Hepatocyte (in vitro differentiated cells): ENCODE measurements at places on chromosomes 1 and 21. TPM values are rescaled to one million over a fixed set of nuclear protein-coding genes. Genes with fewer than 3 reads are reported as not detected.
A peak's percentile ranks its signal among the peaks of the same experiment; 100 is the strongest.

GRCh38 chr1:159853417-159854115, 8.9 kb downstream of the VSIG8 start:
- no peak for DNase-seq
- no peaks in the 10 kb centered on the region for H3K27me3 ChIP-seq
- H3K4me1 ChIP-seq = peaks cover 9% of the 10 kb centered on the region
- peak overlapping the region; percentile 98 for H3K27ac ChIP-seq

DNA sequence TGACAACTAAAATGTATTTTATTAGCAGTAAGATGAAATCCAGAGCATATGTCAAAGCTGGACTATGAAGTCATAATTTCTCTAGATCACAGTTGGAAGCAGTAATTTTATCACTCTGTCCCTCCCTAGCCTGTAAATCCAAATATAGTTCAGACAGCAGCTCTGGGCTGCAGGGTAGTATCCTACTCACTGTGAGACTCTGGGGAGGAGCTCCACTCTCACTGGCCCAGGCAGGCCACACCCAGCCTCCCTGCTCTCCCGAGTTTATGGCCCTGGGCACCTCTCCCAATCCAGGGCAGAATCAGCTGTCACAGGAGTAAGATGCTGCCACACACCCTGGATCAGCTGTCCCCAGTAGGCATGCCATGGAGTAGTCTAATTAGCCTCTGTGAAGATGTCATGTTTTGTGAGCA, 131.1 kb downstream of the HLCS start:
- H3K4me1 ChIP-seq = no peaks in the 10 kb centered on the region
- H3K4me3 ChIP-seq = no peak overlapping the region
- DNase-seq = no peak
- no peaks in the 10 kb centered on the region for H3K27me3 ChIP-seq

- no peaks in the 10 kb centered on the region for H3K4me1 ChIP-seq
- H3K27me3 ChIP-seq = no peaks in the 10 kb centered on the region
- no peaks in the 10 kb centered on the region for H3K36me3 ChIP-seq
- DNase-seq = no peak
Observed at GRCh38 chr1:207691841-207692240, 46.9 kb downstream of the CR1L start.

- peak overlapping the region; percentile 97 for H3K27ac ChIP-seq
- DNase-seq = peak; percentile 59
- no peaks in the 10 kb centered on the region for H3K27me3 ChIP-seq
- H3K4me1 ChIP-seq = peaks cover 76% of the 10 kb centered on the region
- no peaks in the 10 kb centered on the region for H3K36me3 ChIP-seq
Observed at GRCh38 chr1:156709757-156710489, 4.5 kb upstream of the CRABP2 start.

DNA sequence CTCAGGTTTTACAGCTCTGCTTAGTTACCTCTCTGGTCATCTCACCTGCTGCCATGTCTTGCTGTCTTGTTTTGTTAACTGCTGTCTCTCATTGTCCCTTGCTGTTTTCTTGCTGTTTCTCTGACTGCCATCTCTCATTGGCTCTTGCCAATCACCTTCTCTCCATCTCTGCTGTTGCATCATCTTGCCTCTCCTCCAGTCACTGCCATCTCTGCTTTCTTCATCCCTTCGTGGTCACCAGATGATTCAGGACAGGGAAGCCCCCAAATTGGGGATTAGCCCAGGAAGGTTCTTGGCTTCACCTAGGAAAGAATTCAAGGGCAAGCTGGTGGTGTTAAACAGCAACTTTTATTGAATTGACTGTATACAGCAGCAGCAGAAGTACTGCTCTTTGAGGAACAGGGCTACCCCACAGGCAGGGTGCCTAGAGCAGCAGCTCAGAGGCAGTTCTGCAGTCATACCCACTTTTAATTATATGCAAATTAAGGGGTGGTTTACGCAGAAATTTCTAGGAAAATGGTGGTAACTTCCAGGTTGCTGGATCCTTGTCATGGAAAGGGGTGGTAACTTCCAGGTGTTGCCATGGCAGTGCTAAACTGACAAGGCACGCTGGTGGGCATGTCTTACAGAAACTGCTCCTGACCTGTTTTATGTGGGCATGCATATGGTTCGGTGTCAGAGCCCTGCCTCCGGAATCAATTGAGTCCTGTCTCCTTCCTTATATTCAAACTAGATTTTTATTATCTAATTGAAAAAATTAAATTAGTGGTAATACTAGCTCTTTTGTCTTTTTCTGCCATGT, 33.4 kb downstream of the SUCO start:
- no peaks in the 10 kb centered on the region for H3K27me3 ChIP-seq
- no peaks in the 10 kb centered on the region for H3K4me1 ChIP-seq
- no peak overlapping the region for H3K27ac ChIP-seq
- H3K36me3 ChIP-seq = no peaks in the 10 kb centered on the region

- H3K4me3 ChIP-seq = no peak overlapping the region
- no peaks in the 10 kb centered on the region for H3K4me1 ChIP-seq
- no peak overlapping the region for H3K27ac ChIP-seq
- peak; percentile 35 for DNase-seq
- no peaks in the 10 kb centered on the region for H3K27me3 ChIP-seq
Observed at GRCh38 chr1:30700528-30701257, 22.7 kb downstream of the MATN1 start.

DNA sequence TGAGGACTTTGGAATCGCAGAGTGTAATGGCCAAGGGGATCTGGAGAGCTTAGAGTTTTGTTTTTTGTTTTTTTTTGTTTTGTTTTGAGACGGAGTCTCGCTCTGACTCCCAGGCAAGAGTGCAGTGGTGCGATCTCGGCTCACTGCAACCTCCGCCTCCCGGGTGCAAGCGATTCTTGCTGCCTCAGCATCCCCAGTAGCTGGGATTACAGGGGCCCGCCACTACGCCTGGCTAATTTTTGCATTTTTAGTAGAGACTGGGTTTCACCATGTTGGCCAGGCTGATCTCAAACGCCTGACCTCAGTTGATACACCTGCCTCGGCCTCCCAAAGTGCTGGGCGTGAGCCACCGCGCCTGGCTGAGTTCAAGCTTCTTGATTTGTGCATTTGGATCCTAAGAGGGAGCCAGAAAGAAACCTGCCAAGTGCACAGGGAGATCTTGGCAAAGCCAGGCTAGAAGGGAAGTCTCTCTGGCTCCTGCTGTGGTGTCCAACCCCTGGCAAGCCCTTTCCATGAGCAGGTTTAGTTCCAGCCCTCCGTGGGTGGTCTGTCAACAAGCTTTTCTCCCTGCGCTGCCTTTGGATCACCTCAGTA, 852 bp downstream of the FAAH start:
- no peaks in the 10 kb centered on the region for H3K27me3 ChIP-seq
- peaks cover 22% of the 10 kb centered on the region for H3K4me1 ChIP-seq
- H3K4me3 ChIP-seq = peak overlapping the region; percentile 43
- DNase-seq = no peak
- H3K36me3 ChIP-seq = no peaks in the 10 kb centered on the region
- peak overlapping the region; percentile 78 for H3K27ac ChIP-seq

DNA sequence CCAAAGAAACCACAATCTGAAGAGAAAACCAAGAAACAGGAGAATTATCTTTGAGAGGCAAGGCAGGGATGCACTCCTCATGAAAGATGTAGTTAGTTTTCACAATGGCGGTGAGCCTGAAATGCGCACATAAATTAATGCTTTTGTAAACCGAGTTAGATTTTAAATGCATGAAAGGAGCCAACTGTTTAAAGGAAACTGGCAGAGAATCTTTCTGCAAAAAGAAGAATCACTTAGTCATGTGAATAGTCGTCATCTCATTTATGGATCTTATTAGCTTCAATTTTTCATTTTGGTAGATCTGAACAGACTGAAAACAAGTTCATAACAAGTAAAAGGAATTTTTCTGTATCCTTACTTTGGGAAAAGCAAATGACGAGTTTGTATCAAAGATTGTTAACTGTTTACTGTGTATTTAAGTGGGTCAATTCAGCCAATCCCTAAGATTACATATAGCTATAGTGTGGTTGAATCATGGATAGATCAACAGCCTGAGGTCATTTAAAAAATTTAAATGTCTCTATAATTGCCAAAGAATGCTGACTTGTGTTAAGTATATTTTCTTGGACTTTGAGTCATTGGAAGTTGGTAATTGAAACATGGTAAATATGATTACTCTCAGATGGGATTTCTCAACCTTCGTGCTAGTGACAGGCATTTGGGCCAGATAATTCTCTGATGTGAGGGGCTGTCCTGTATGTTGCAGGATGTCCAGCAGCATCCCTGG, 226.6 kb upstream of the KAZN start:
- peaks cover 6% of the 10 kb centered on the region for H3K4me1 ChIP-seq
- no peak overlapping the region for H3K27ac ChIP-seq
- H3K36me3 ChIP-seq = no peaks in the 10 kb centered on the region
- DNase-seq = no peak
- H3K27me3 ChIP-seq = peaks cover 6% of the 10 kb centered on the region

DNA sequence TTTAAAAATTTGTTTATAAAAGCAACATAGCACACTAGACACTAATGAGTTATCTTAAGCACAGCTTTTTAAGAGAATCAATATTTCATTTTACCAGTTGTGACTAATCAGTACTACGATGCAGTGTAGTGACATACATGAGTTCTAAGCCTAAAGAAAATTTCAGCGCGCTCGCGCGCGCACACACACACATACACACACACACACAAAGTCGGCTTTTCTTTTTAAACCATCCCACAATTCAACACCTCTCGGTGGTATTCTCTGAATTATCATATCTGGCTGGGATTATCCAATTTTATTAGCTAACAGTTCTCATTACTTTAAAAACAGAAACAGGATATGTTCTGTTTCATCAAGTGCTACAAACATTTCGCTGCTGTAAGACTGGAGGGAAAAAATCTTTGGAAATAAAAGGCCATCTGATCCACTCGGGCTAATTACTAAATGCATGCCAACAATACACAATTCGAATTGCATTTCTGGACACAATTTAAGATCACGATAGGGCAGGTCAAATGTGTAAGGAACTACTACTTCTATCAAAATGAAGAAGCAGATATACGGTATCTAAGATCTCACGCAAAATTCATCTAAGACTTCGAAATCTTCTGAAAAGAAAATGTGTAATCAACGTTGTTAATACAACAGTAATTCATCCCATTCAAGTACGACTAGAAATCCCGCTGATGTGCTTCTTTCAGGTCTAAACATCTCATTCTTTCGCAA, 1.2 kb downstream of the TUT4 start:
- H3K4me3 ChIP-seq = peak overlapping the region; percentile 81
- H3K4me1 ChIP-seq = peaks cover 29% of the 10 kb centered on the region
- DNase-seq = peak; percentile 34
- H3K27ac ChIP-seq = peak overlapping the region; percentile 97
- no peaks in the 10 kb centered on the region for H3K27me3 ChIP-seq

- peak; percentile 21 for DNase-seq
- no peak overlapping the region for H3K4me3 ChIP-seq
- peaks cover 7% of the 10 kb centered on the region for H3K4me1 ChIP-seq
Observed at GRCh38 chr1:85862456-85862855, 154.2 kb upstream of the ZNHIT6 start.

DNA sequence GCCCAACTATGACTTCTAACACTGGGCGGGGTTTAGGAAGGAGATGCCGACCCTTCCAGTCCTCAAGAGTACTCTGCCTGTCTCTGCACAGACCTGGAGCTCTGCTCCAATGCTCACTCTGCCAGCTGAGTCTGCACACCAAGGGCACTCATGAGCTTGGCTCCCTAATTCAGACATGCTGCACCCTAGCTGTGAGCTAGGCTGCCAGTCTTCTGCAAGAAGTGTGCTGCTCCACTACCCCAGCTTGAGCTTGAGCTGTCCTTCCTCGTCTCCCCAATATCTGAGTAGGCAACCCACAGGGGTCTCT, 13.2 kb downstream of the TP53BP2 start:
- no peak for DNase-seq
- H3K36me3 ChIP-seq = no peaks in the 10 kb centered on the region
- peak overlapping the region; percentile 73 for H3K27ac ChIP-seq
- H3K27me3 ChIP-seq = no peaks in the 10 kb centered on the region

DNAJC28 gene
- polyA plus RNA-seq = 1.2 and 2.0 TPM in 2 replicates

CR1L gene
- polyA plus RNA-seq = not detected in 2 replicates

TNFRSF18 gene
- polyA plus RNA-seq = 0.86 and 1.3 TPM in 2 replicates

MAEL gene
- 0.45 TPM in 1 of 2 replicates, not detected in the other for polyA plus RNA-seq
